ENCODE measurements at places on chromosomes 12 and 14. TPM values are rescaled to one million over a fixed set of nuclear protein-coding genes. Genes with fewer than 3 reads are reported as not detected.

Gene CCDC177
- polyA plus RNA-seq: 0.08 TPM

DNA sequence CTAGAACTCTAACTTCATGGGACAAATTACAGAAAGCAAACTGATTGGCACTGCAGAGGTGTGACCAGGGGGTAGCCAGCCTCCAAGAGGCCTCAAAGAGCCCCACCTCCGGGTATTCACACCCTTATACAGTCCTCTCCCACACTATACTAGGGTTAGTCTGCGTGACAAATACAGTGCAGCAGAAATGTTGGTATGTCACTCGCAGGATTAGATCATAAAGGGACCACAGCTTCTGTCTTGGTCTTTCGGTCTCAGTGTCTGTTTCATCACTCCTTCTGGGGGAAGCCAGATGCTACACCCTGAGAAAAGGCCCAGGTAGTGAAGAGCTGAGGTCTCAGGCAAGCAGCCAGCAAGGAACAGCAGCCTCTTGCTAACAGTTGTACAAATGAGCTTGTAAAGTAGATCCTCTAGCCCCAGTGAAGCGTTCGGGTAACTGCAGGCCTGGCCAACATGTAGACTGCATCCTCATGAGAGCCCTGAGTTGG, 68.9 kb upstream of the SAV1 start:
- DNase-seq: no peak

DNA sequence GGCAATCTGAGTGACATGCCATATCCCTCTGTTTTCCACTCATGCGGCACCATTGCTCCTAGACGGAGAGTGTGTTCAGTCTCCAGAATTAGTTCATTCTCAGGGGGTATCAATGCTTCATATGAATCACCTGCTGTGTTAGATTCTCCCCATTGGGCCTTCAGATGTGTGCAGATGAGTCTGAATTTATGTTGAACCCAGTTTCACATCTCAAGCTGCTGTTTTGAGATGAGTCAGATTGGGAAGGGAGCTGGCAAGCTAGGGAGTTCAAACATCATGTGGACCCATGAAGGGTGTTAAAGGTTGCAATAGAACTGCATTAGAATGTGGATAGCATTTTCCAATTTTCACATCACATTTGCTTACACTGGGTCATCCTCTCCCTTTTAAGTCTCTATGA, 46.9 kb upstream of the KCNA1 start:
- no peak for DNase-seq

Gene OR6C4
- polyA plus RNA-seq: not detected

- no peak for DNase-seq
Observed at GRCh38 chr12:122754790-122755189, 2.2 kb downstream of the DENR start.

DNA sequence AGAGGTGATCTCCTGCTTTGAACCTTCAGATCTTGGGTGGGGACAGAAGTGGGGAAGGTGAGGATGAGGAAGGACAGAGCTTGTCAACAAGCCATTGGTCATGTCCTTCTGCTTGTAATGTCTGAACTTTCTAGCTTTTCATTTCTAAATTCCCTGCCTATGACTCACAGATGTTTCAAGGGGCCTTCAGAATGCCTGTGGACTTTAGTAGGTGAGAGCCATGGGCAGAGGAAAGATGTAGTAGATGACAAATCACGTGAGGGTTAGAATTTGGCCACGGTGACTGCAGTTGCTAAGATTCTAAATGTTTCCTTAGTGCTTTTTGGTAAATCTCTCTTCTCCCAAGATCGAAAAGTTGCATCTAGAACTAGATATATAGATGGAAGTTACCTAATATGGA, 18.7 kb upstream of the CREBL2 start:
- no peak for DNase-seq

GRCh38 chr12:81300454-81300853, 222.6 kb downstream of the ACSS3 start:
- no peak for DNase-seq

Data from right renal cortex interstitium (tissue), 3 donors.